ENCODE measurements at places on chromosomes 4 and X. TPM values are rescaled to one million over a fixed set of nuclear protein-coding genes. Genes with fewer than 3 reads are reported as not detected.

DNA sequence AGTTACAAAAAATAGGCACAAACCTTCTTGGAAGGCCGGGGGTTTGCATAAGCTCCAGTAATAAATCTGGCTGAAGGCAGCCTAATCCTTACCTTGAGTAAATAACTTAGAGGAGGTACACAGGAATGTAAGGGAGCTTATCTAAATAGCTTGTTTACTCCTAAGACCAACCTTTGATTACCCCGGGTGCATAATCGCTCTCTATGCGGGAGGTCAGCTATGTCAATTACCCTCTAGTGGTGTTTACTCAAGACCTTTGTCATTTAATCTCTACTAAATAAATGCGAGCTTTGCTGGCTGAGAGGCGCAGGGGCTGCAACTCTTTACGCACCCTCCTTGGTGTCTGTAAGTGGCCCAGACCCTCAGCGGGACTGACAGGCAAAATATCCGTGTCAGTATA, 50.2 kb upstream of the MAP9 start:
- DNase-seq: no peak

DNA sequence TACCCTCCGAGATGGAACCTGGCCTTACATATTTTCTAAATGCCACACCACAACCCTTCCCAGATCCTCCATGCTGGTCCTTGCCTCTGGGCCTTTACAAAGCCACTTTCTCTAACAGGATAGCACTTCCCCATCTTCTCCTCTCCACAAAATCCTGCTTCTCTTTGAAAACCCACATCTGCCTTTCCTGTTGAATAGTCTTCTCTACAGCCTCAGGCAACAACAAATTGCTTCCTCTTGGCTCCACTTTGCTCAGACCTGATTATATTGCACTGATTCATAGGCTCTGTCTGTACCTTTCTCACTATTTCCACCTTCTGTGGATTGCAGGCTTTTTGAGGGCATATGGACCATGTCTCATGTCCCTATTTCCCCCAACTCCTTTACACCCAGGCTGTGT, 203.7 kb upstream of the MBNL3 start:
- no peak for DNase-seq

DNA sequence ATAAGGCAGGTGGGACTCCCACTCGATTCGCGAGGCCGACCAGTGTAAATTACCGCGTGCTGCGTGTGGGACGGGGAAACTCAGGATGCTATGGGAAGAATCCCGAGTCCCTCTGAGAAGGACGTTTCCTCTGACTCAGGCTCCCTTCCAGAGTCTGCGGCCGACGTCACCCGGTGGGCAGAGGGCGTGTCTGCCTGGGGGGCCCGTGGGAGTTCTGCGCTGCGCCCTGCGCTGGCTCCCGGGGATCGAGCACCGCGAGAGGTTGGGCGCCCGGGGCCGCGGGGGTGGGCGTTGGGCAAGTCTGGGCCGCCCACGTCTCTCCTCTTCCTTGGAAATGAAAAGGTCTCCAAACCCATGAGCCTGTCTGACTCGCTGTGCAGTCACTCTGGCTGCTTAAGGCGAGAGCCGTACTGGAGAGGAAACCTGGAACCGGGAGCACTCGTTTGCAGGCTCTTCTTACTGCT, 568 bp downstream of the NIPAL1 start:
- peak; percentile 59 for DNase-seq

DNA sequence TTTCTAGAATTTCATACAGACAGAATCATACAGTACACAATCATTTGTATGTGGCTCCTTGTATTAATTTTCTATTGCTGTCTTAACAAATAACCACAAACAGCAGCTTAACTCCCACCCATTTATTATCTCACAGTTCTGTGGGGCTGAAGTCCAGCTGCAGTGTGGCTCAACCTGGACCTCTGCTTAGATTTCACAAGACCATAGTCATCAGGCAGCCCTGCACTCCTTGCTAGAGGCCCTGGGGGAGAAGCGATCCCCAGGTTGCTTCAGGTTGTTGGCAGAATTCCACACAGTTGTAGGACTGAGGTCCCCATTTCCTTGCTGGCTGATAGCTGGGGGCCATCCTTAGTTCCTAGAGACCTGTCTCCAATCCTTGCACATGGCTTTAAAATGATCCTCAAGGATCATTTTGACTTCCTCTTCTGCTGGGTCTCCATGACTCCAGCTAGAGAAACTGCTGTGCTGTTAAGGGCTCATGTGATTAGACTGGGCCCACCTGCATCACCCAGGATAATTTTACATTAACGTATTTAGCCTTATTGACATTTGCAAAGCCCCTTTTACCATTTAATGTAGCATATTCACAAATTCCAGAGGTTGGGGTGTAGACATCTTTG, 60.9 kb upstream of the SMAD1 start:
- DNase-seq: peak; percentile 47

TKTL1 gene
- total RNA-seq: under 0.01 TPM

SYTL4 gene
- 26.2 TPM for total RNA-seq

CNKSR2 gene
- total RNA-seq: 3.3 TPM

CXorf49 gene
- not detected for total RNA-seq

HTR2C gene
- total RNA-seq: not detected

Measured in liver (tissue), 10 donors.